SK-N-MC (cell line): ENCODE measurements at places on chromosomes 6 and 20.

- DNase-seq, result no peak
Measured at GRCh38 chr20:39986173-39986904, 702.7 kb downstream of the MAFB start.

GRCh38 chr20:32238483-32239425 lies 31.1 kb downstream of the POFUT1 start:
- DNase-seq, result no peak

DNA sequence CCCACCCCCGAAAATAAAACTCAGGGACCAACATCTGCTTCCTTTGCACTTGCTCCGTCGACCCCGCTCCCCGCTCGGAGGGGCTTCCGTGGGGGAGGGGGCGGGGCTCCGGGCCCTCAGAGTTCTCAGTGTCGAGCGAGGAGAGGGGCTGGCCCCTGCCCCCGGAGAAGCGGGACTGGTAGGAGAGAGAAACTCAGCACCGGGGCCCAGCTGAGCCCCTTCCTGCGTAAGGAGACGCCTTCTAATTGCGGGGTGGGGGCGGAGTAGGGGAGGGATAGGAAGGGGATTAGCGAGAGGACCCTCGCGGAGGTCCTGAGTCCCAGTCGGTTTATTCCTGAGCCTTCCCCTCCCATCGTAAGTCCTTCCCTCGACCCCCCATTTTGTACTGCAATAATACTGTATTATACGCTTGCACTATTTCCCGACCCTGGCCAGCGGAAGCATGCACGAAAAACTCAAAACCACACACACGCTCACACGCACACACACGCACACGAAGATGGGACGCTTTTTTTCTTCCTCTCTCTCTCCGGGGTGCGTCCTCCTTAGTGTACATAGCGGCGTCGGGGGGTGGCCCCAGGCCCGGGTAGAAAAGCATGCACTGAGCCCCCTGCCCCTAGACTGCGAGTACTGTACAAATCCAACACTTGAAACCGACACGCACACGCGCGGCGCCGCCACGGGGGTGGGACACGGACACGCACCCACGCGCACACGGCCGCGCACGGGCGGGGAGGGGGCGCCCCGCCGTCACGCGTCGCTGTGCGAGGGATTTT lies 22.1 kb upstream of the SLC22A7 start:
- DNase-seq, result no peak

GRCh38 chr6:113526995-113527394 lies 330.1 kb upstream of the MARCKS start:
- DNase-seq, result no peak

GRCh38 chr6:34025861-34026260 lies 120.0 kb downstream of the GRM4 start:
- no peak for DNase-seq

DNA sequence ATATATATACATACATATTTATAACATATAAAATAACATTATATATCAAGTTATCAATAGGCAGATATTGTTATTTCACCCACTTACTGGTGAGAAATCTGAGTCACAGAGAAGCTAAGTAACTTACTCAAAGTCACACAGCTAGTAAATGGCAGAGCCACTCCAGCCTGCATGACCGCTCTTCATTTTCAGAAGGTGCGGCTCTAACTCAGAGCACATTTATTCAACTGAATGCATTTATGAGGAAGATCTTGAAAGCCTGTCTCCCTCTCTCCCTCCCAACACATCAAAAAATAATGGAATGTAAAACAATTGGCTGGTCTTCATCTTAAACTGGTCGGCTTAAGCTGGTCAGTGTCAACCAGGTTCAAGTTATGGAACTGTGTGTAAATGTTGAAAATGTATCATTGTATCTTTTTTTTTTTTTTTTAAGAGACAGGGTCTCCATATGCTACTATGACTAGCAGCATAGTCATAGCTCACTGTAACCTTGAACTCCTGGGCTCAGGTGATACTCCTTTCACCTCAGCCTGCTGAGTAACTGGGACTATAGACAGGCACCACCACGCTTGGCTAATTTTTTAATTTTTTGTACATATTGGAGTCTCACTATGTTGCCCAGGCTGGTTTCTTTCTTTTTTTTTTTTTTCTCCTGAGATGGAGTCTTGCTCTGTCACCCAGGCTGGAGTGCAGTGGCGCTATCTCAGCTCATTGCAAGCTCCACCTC lies 70.7 kb upstream of the NCOA3 start:
- DNase-seq, result no peak

DNA sequence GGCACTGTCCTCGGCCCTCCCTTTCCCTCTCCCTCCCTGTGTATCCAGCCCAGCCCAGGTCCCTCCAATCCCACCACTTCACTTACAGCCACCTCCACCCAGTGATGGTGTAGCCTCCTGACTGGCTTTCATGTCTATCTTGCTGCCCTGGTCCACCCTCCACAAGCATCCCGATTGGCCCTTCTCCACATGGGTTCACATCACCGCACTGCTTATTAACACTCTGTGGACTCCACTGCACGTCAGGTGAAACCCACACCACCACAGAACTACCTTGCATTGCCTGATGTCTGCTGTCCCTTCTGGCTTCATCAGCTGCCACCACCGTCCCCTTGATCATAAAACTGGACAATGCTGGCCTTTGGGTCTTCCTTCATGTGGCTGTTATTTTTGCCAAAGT lies 220.4 kb upstream of the ARID1B start:
- DNase-seq, result no peak

- no peak for DNase-seq
Measured at GRCh38 chr20:19841740-19842139, 83.7 kb downstream of the RIN2 start.

GRCh38 chr20:41293269-41294037 lies 24.1 kb downstream of the ZHX3 start:
- DNase-seq, result no peak

DNA sequence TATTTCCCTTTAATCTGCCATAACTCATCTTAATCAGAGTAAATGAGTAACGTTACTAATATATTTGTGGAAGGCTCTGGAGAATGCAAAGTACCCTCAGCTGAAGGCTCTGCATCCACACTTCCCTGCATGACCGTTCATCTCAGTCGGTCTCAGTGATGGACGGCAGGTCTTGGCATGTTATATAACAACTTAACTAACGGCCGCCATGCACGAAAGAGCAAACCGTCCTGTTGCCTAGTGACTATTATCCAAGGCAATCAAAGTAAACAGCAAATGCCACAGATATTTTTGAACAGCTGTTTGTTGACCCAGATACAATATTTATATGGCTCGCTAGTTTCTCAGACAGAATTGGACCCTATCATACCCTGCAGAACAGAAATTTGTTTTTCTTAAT lies 194.9 kb upstream of the SMLR1 start:
- DNase-seq, result no peak

GRCh38 chr20:63531686-63532448 lies 5.3 kb downstream of the PTK6 start:
- DNase-seq, result no peak

DNA sequence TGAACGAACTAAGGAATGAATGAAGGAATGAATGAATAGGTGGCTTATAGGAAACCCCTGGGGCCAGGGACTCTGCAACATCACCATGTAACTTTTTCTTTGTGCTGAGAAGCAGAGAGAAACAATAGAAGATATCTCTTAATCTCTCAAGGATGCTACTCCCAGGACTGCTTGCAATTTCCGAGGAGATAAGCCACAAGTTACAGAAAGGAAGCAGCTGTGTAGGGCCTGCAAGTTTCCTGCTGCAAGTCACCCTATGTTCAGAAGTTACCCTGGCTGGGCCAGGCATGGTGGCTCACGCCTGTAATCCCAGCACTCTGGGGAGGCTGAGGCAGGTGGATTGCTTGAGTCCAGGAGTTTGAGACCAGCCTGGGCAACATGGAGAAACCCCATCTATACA lies 7.3 kb upstream of the MAVS start:
- DNase-seq, result no peak

DNA sequence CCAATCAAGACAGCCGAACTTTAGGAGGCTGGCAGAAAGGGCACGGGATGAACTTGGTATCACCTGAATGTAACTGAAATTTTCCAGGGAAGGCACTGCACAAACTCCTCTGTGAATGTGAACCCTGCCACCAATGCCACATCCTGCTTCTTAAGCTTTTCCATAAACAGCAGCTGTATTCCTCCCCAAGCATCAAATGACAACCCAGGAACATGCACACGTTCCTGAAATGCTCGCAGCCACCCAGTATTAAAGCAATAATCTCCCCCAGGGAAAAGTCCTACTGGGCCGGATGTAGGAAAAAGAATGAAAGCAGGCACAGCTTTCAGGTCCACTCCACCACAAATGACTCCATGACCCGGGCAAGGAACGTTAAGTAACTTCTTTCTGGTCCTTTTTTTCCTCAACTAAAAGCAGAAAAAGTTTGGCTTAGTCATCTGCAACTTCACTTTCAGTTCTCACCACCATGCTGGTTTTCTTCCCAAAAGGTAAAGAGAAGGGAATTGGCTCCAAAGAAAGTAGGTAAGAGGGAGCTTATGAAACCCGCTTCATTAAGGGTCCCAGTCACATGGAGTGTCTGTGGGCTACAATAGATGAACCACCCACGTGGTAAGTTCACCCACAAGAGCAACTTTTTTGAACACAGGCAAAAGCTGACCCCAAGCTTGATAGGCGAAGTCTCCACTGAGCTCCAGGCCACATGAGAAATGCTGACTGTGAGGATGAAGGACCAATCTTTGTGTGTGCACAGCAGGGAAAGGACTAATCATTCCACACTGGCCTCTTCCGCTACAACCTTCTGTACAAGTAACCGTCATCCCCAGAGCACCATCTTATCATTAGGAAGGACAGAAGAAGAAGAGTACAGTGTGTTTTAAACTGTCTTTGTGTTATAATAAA lies 90.1 kb downstream of the HIVEP2 start:
- no peak for DNase-seq

- DNase-seq, result no peak
Measured at GRCh38 chr6:63441266-63441956, 121.6 kb upstream of the LGSN start.

DNA sequence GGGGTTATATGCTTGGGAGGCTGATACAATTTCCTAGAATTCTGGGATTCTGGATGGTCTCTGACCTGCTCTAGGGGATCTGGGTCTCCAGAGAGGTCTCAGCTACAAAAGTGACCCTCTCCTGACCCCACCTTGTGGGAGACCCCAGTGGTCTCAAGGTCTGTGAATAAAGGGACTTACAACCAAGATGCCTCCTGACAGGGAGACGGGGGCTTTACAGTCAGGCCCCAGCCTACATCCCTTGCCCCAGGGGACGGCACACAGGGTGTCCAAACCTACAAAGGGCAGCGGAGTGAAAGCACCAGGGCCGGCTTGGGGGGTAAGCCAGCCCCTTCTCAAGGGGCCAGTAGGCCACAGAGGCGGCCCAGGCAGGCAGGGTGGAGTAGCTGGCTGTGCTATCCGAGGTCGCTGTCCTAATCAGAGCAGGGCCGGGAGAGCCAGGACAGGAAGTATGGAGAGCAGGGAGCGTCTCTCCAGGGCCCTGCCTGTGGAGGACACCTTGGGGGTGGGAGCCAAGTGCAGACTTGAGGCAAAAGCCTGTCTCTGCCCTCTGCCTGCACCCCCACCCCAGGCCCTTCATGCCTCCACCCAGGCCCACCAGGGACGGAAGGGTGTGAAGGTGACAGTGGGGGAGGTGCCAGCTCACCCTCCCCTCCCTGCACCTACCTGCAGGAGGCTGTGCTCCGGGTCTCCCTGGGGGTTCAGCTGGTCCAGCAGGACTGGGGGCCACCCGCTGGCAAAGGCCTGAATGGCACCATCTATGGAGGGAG lies 3.5 kb downstream of the GFRA4 start:
- DNase-seq, result no peak

DNA sequence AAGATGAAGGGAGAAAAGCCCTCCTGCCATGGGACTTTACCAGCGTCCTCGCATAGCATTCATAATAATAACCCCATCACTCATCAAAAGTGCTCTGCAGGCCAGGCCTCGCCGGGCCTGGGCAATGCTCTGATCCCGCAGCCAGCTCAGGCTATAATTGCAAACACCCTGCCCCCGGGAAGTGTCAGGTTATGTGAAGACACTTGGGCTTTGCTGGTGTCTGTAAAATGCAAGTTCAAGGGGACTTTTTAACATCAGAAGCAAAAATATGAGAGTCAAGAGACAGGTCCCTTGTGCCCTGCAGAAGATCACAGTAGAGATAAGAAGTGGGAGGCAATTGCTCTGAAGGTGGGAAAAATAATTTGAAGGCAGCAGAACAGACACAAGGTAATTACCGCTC lies 381.0 kb downstream of the MAFB start:
- DNase-seq, result no peak

DNA sequence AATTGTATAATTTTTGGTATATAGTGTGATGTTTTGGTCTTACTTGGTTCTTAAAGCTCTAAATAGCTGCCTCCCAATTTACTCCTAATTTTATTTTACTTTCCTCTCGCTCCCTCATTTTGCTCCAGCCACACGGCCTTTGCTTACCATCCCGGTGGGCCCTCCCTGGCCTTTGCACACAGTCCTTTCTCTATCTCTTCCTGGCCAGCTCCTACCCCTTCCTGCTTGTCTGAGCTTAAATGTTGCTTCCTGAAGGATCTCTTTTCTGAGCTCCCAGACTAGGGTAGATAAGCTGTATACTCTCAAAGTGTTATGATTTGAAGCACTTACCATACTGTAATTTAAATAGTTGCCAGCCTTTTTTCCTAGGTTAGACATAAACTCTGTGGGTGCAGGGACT lies 121.7 kb downstream of the UTRN start:
- DNase-seq, result no peak

DNA sequence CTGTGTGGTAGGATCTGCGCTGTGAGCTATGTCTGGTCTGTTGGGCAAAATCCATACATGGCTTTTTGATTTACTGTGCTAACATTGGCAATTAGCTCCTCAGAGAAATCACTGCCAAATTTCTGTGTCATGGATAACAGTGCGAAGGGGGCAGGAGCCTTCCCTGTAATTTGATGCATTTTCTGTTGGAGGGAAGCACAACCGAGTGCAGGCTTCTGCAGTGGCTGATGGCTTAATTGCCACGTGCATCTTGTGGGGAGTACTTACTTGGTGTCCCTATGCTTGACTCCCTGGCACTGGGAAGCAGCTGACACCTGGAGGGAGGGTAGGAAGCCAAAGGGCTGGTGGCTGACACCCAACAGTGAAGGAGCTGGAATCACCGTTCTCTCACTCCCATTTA lies 99.3 kb upstream of the PROKR2 start:
- DNase-seq, result no peak

GRCh38 chr6:145368075-145368474 lies 367.2 kb downstream of the EPM2A start:
- DNase-seq, result no peak

GRCh38 chr6:52106994-52107393 lies 19.6 kb upstream of the PKHD1 start:
- DNase-seq, result no peak

GRCh38 chr20:33653218-33653899 lies 8.8 kb upstream of the C20orf144 start:
- DNase-seq, result peak; percentile 32
